ENCODE measurements at places on chromosomes 16 and 17.
A peak's percentile ranks its signal among the peaks of the same experiment; 100 is the strongest.

GRCh38 chr17:28929787-28930186 lies 21.5 kb downstream of the PHF12 start:
- ATAC-seq = no peak

DNA sequence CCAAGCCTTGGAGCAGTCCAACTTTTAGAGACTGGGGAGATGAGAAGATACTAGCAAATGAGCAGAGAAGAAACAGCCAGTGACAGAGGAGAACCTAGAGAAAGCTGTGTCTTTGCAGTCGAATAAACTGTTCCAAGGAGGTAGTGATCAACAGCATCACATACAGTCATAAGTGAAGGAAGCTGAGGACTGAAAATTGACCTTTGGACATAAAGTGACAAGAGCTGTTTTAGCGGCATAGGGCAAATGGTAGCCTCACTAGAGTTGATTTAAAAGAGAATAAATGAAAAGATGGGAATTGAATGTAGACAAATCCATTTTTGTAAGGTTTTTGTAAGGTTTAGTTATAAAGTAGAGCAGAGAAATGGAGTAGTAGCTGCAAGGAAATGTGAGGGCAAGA lies 131.2 kb upstream of the HLF start:
- no peak for ATAC-seq

DNA sequence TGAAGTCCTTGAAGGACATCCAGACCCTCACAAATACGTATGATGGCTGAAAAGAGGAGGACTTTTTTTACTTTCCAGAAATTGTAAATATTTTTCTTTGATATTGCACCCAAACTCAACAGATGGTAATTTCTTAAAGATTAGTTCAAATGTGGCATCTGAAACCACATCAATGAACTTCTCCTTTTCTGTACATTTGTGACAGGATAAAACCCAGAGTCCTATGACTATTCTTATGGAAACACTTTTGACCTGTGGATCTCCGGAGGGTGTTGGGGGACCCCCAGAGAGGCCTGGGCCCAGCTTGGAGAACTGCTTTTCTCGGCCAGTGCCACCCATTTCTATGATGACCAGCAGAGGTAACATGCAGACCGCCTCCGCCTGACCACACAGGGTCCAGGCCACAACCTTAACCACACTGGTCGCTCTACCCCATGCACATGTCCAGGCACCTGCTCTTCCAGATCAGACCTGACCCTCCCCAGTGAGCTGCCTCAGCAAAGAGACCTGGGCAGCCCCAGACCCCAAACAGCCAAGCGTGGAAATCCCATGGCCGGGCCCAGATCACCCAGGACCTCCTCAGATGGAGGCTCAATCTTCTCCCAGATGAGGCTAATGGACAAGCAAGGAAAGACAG lies 22.7 kb downstream of the RPH3AL start:
- ATAC-seq = no peak

DNA sequence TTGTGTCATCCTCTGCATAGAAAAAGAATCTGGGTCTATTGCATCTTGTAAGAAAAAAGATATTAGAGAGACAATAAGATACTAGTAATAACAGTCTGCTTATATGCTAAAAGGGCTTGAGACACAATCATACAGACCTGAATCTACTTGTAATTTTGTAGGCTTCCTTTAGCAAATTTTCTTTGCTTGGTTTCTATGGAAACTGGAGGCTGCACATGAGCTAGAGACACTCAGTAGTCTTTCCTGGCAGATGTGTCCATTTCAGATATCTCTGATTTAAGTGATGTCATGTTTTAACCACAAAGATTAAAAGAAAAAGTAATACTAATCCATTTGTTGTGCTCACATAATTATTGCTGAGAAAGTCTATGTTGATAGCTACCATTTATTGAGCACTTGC lies 123.9 kb upstream of the GNAO1 start:
- ATAC-seq = no peak

DNA sequence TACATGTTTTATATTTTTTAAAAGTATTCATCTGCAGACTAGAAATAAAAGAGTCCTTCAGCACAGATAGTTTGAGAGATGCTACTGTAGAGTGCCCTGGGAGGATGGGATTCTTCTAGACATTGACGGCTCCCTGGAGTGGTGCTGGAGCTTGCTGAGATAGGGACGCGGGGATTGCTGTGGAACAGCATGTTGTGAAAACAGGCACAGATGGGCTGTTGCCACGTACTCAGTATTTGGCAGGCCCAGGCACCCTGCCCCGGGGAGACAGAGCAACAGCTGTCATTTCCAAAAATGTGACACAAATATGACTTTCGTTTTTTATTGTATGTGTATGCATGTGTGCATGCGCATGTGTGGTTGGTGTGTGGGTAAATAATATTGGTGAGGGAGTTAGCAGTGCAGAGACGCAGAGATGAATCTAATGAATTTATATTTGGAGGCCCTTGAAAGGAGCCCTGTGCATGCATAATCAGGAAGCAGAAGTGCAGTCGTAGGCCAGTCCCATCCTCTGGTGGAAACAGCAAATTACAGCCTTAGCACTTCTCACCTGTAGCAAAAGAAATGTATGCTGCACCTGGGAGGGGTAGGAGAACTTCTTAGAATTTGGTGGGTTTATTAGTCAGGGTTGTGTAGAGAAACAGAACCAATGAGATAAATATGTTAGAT lies 6.2 kb upstream of the ABCA8 start:
- ATAC-seq = no peak

DNA sequence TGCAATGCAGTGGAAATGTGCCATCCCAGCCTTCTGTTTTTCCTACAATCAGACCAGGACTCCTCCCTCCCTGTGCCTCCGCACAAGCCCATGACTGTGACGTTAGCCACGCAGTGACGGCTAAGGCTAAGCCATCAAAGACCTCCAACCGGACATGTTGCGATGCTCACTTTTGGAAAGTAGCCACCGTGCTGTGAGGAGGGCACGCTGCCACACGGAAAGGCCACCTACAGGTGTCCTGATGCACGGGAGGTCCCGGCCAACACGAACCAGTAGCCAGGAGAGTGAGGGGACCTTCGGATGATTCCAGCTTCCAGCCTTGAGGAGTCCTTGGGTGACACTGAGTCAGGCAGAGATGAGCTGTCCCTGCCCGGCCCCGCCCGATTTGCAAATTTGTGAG lies 53.9 kb downstream of the FOXL1 start:
- ATAC-seq = no peak

- ATAC-seq = no peak
These were observed 8.2 kb upstream of the RSKR start for GRCh38 chr17:28622186-28622585.

- no peak for ATAC-seq
These were observed 33.9 kb downstream of the CMTM4 start for GRCh38 chr16:66662445-66663194.

- ATAC-seq = no peak
These were observed 118.1 kb downstream of the FTO start for GRCh38 chr16:53821957-53822625.

GRCh38 chr16:25107466-25107792 lies 4.1 kb upstream of the LCMT1 start:
- ATAC-seq = no peak

- ATAC-seq = no peak
These were observed 7.3 kb downstream of the ARHGAP27 start for GRCh38 chr17:45425125-45425983.

DNA sequence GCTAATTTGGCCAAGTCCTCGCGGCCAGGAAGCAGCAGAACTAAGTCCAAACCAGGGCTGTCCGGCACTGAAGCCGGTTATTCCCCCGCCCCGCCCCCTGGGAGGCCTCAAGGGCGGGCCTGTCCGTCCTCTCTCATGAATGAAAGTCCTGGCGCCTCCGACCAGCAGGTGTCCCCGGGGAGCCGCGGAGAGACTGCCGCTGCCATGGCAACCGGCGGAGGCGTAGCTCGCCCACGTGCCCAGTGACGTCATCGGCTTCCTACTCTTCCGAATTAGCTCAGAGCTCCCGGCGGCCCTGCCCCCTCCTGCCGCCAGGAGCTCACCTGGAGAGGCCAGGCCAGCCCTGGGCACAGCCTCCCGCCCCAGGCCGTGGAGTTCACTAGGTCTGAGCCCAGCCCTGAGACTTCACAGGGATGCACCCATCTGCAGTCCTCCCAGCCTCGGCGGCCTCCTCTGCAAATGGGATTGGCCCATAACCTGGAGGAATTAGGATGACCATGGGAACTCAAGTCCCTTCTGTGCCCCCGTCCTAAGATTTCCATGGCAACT lies 1.3 kb downstream of the SPATA2L start:
- peak; percentile 42 for ATAC-seq

DNA sequence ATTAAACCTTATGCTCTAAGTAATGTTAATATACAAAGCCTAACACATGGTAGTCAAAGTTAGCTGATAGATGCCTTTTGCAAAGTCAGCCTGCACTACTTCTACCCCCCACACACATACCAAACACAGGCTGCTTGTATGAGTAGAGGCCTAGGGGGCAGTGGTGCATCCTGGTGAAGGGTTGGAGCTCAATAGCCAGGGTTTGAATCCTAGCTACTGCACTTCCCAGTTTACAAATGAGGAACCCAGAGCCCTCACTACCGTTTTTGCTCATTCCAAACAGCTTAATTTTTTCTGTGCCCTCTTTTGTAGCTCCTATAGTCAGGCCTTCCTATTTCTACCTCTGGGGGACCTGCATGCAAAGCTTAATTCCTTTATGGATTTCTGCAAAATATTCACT lies 18.9 kb upstream of the HYDIN start:
- no peak for ATAC-seq

DNA sequence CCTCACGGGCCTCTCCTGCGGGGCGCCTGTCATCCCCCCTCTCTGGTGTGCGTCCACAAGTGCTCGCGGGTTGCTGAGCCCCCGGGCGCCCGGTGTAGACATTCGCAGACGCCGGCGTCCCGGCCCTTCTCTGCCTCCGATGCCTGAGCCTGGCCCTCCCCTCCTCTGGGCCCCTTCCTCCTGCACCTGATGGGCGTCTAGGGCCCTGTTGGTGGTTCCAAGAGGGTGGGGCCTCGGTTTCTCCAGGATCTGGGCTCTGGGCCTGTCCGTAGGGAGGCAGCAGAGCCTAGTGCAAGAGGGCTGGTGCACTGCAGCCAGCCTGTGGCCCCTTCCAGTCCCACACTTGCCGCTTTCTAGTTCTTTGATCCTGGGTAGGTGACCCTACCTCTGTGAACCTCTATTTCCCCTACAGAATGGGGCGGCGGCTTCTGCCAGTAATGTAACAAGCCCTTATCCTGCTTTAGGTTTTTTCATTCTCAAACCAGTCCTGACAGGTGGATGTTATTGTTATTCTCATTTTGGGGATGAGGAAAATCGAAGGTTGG lies 623 bp downstream of the E4F1 start:
- peak; percentile 10 for ATAC-seq

DNA sequence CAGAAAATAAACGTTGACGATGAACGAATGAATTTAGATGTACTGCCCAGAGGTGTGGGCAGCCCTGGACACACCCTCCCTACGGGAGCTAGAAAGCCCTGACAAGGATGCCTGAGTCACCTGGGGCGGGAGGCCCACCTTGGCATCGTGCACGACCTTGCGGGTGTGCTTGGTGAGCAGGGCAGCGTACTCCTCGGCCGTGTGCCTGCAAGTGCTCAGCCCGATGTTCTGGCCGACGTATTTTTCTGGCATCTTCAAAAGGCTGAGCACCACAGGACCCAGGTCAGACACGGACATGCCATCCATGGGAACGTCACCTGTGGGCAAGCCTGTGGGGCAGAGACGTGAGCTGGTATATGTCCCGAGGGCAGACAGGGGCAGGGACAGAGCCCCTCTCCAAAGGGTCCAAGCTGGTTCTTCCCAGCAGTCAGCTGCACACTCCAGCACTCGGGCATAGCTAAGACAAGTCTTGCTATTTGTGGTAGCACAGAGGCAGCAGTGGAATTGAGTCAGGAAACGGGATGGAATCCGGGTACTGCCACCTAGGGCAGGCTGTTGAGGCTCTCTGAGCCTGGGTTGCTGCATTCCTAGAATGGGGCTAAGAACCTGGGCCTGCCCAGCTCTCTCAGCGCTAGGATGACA lies 10.8 kb downstream of the NMRAL1 start:
- ATAC-seq = no peak

- no peak for ATAC-seq
These were observed 108.3 kb downstream of the RBFOX1 start for GRCh38 chr16:7440886-7441400.

- no peak for ATAC-seq
These were observed 10.0 kb downstream of the CNGB1 start for GRCh38 chr16:57960826-57961472.

GRCh38 chr17:75260641-75261335 lies 618 bp downstream of the GGA3 start:
- peak; percentile 72 for ATAC-seq

DNA sequence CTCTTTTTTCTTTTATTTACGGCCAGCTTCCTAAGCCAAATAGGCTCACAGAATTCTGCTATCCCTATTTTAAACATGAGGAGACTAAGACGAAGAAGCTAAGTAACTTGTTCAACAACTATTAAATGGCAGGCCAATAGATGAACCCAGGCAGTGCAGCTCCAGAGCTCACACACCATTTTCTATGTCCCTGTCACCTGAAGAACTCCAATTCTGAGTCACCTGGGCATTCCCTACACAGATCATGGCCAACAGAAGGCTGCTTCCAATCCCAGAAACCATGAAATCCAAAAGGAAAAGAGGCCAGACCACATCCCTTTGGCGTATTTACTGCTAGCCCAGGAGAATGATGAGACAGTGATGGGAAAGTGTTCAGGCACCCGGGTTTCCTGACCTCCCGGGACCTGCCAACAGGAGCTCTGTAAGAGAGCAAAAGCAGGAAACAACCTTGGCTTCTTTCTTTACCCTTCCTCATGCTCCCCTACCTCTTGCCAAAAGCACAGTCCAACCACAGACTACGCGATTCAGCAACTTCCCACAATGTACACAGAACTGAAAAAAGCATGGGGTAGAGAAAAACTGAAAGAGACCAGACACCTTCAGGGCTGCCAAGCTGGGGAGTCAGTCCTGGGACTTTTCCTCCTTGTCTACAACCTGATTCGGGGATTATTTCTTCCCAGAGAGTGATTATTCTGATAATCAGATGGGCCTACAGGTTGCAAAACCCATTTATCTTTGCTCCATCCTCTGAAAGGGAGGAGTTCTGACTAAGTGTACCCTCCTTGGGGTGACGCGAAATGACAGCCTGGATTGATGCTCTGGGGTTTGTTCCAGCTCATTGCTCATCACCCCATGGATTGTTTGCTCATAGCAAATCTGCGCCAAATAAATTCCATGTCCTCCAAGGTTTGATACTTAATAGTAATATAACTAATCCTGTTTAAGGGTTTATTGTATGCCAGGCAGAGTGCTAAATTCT lies 47.8 kb upstream of the HAS3 start:
- no peak for ATAC-seq

DNA sequence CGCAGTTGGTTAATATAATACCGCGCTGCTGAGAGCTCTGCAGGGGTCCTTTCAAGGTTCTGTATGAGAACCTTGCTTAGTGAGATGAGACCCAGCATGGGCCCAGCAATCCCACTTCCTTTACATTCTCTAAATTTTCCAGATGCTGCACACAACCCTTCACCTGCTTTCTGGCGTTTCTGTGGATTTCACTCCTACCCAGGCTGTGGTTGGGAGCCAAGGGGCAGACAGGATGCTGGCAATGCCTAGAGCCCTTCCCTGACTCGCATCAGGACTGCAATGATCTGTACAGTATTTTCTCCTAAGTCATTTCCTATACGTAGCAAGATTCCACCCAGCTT lies 10.1 kb upstream of the PIPOX start:
- no peak for ATAC-seq

All from activated T-helper 17 cell treated with anti-CD3 and anti-CD28 coated beads, Interleukin-2, amount 50 U/mL, for 72 hours (primary cell).